AG09319 (cell line): ENCODE measurements at places on chromosomes 7 and 10.

- no peak for DNase-seq
Observed at GRCh38 chr10:108385963-108386362, 1221.5 kb upstream of the SORCS1 start.

DNA sequence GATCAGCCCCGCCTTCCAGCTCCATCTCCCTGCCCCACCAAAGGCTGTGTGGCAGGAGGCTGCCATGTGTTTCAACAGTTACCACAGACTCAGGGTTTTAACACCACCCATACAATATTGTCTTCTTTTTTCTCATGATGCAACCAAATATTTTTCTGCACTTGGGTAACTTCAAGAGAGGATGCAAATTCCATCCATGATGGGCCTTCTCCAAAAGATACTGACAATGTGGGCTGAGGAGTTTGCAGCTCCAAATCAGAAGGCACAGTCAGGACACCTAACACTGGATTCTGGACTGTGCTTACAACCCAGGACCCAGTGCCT, 347.9 kb downstream of the GRID1 start:
- no peak for DNase-seq

GRCh38 chr10:95408983-95409873, 118.4 kb upstream of the PDLIM1 start:
- no peak for DNase-seq

DNA sequence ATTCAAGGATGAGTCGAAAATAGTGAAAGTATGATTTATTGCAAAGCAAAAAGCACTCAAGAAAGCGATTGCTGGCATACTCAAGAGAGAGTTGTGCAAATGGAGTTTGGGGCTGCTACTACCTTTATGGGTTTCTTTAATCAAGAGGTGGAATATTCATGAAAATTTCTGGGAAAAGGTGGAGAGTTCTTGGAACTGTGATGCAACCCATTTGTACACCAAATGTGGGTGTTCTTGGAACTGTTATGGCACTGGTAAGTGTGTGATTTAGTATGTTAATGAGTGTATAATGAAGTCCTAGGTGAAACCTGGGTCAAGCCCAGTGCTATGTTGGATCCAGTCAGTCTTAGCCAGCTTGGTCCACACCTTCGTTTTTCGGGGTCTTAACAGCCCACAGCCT, 3.4 kb upstream of the VOPP1 start:
- DNase-seq: no peak

DNA sequence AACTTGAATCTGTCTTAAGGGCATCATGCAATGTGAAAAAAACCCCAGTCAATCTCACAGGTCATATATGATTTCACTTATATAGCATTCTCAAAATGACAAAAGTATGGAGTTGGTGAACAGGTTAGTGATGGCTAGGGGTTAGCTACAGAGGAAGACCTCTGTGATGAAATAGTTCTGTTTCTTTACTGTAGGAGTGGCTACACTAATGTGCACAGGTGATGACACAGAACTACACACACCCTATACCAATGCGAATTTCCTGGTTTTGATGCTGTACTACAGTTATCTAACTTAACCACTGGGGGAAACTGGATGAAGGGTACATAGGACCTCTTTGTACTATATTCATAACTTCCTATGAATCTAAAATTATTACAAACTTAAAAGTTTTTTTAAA, 541.8 kb downstream of the PARD3 start:
- no peak for DNase-seq

GRCh38 chr7:142792593-142792992, 21.8 kb downstream of the PRSS2 start:
- no peak for DNase-seq

- DNase-seq: no peak
Observed at GRCh38 chr7:73932364-73932763, 71.4 kb downstream of the TMEM270 start.

GRCh38 chr7:68063171-68063570, 1066.5 kb downstream of the TYW1 start:
- DNase-seq: no peak

- no peak for DNase-seq
Observed at GRCh38 chr10:80502621-80503583, 34.8 kb upstream of the SH2D4B start.

- no peak for DNase-seq
Observed at GRCh38 chr7:119197877-119198527, 973.5 kb downstream of the ANKRD7 start.

DNA sequence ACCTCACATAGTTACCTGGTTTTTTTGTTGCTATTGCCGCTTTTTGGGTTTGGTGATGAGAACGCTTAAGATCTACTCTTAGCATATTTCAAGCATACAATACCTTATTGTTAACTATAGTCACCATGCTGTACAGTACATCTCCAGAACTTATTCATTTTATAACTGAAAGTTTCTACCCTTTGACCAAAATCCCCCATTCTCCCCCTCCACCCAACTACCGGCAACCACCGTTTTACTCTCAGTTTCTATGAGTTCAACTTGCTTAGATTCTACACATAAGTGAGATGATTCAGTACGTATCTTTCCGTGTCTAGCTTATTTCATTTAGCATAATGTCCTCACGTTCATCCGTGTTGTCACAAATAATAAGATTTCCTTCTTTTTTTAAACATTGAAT, 86.7 kb upstream of the IL6 start:
- no peak for DNase-seq

- no peak for DNase-seq
Observed at GRCh38 chr10:63595072-63595471, 73.9 kb downstream of the REEP3 start.

DNA sequence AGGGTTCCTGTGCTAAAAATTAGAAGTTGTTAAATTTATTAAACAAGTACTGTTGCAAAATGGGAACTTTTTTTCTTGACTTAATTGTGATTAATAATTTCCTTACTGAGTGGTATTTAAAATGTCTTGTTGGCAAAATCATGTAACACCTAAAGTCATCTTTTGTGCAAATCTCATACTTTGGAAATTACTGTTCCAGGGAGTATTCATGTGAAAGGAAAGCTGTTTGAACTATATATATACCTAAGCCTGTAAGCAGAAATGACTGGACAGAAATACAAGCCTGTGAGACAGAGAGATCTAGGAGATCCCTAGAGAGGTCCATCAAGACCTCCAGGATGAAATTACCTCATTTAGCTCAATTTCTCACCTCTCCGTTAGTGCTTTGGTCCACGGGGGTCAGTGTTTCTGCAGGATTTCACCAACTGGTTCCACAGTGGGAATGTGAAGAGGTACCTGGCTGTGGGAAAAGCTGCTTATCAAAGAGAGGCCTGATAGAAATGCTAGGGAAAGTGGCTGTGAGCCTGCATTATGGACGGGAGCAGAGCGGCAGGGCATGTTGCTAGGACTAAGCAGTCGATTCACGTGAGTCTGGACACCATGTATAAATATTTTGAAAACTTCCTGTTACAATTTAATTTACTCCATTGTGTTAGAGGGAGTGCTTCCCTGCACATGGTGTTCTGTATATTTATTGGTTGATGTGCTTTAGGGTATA, 7.9 kb downstream of the LUC7L2 start:
- DNase-seq: no peak

DNA sequence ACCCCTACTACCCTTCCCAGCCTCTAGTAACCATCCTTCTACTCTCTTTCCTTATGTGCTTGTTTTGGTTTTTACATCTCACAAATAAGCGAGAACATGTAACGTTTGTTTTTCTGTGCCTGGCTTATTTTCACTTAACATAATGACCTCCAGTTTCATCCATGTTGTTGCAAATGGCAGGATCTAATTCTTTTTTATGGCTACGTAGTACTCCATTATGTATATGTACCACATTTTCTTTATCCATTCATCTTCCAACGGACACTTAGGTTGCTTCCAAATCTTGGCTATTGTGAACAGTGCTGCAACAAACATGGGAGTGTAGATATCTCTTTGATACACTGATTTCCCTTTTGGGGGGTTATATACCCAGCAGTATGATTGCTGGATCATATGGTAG, 33.6 kb upstream of the SLC26A4 start:
- no peak for DNase-seq

GRCh38 chr10:21534604-21535493, 817 bp downstream of the MLLT10 start:
- DNase-seq: no peak

- no peak for DNase-seq
Observed at GRCh38 chr7:29331163-29331562, 136.6 kb downstream of the CHN2 start.

GRCh38 chr10:125193306-125193877, 33.0 kb upstream of the CTBP2 start:
- no peak for DNase-seq

GRCh38 chr7:21352540-21353387, 75.1 kb upstream of the SP4 start:
- no peak for DNase-seq

DNA sequence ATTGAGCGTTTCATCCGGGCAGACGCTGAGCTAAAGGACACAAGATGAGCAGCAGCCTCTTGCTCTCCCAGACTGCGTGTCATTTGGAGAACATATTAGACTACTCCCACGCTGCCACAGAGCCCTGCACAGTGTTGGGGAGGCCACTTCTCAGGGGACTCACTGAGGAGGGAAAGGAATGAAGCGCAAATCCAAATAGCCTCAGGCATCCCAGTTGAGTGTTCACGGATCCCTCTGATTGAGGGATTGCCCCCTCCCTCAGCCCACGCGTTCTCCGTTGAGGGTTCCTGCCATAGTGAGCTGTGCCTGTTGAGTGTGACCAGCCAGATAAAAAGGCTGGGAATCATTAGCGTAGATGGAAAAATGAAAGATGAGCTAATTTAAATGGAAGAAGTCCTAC, 563.4 kb downstream of the ACTR3B start:
- no peak for DNase-seq

- no peak for DNase-seq
Observed at GRCh38 chr10:129090618-129091366, 376.2 kb upstream of the MGMT start.

DNA sequence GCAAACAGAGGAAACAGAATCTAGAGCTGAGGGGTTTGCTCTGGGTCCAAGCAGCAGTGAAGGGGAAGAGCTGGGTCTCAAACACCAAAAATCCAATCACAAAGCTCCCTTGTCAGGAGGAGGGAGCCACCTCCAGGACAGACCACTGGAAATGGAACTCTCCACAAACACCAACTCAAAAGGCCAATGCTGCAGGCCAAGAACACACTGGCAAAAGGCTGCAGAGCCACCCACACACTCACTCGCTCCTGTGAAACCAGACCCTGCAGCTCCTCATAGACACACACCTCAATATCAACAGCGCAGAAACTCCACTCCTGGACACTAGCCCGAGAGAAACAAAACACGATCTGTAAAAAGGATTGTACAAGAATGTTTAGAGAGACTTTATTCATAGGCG, 213.5 kb downstream of the PTPRN2 start:
- DNase-seq: no peak

DNA sequence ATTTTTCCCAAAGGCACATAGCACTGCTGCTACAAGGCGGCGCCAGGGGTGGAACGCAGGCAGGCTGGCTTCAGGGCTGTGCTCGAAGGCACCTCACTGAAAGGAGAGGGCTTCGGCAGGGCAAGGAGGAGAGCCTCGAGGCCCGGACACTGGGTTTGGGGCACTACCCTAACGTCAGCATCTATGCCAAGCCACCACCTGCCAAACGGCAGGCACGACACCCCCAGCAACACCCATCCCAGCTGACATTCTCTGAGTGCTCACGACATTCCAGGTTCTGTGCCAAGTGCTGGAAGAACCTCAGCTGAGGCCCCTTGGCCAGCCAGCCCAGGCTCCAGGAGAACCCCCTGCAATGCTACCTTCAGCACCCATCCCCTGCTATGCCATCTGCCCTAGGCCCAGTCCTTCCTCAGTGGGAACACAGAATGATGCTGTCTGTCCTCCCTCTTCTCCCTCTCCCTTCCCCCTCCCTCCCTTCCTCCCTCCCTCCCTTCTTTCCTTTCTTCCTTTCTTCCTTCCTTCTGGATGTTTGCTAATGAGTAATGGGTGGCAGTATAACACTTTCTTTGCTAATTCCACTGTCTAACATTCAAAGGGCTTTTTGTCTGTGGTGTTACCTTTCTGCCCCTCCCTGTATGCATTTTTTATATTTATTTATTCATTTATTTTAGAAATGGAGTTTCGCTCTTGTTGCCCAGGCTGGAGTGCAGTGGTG, 24.3 kb downstream of the ZCCHC24 start:
- no peak for DNase-seq

- DNase-seq: no peak
Observed at GRCh38 chr7:91243591-91244301, 20.5 kb upstream of the FZD1 start.

- DNase-seq: no peak
Observed at GRCh38 chr10:11298116-11298515, 280.4 kb downstream of the CELF2 start.

- no peak for DNase-seq
Observed at GRCh38 chr7:50348469-50349162, 44.1 kb downstream of the IKZF1 start.

DNA sequence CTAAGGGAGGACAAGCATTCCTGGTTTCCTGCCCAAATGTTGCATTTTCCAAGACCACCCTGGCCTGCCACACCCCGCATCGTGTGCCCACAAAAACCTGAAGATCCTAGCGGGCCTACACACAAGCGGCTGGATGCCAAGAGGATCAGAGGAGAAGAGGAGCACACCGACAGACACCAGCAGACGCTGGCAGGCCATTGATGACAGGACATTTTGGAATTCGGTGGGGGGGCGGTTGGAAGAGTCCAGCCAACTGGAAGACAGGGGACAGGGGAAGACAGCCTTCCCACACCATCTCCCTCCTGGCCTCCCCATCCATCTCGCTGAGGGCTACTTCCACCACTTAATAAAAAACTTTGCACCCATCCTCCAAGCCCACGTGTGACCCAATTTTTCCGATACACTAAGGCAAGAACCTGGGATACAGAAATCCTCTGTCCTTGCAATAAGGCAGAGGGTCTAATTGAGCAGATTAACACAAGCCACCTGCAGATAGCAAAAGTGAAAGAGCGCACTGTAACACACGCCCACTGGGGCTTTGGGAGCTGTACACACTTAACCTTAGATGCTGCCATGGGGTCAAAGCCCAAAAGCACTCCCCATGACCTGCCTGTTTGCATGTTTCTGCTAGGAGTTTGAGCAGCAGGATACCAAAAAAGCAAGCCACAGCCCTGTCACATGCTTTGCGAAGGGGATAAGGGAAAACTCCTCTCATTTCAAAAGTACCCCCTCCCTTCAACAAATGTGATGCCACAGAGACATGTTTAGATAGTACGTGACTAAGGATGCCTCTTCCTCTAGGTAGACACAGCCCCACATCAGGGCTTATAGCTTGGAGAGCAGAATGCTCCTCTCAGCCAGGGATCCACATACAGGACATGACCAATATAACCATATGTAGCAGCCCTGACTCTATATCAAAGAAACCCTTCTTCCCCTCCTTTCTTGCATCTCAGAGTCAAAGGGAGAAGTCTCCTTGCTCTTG, 13.4 kb upstream of the SMNDC1 start:
- no peak for DNase-seq

GRCh38 chr7:151424799-151425198, 15.0 kb upstream of the WDR86 start:
- DNase-seq: no peak

DNA sequence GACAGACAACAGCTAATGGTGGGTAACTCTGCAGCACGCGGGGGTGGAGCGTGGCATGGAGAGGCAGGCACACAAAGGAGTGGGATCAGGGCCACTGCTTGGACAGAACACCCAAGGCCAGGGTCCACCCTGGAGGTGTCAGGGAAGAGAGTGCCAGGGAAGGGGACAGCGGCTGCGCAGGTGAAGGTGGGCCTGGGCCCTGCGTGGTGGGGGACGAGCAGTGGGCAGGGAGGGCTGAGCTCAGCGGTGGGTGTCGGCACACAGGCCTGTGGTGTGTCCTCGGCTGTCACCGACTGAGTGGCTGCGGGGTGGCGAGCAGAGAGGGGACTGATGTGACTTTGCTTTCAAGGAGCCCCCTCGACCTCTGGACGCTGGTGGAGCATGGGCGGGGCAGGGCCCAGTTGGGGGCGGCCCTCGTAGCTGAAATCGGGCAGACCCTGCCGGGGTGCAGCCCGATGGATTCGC, 8.4 kb upstream of the SCART1 start:
- no peak for DNase-seq
